ENCODE measurements at places on chromosomes 3 and 15. TPM values are rescaled to one million over a fixed set of nuclear protein-coding genes. Genes with fewer than 3 reads are reported as not detected.

GRCh38 chr15:98689431-98689861 is 41.1 kb downstream of the IGF1R start:
- DNase-seq, result no peak

GRCh38 chr3:55235416-55235815 is 251.7 kb downstream of the WNT5A start:
- DNase-seq, result no peak

Gene ANP32A
- total RNA-seq, result 124 TPM

Gene GALNT15
- total RNA-seq, result not detected

DNA sequence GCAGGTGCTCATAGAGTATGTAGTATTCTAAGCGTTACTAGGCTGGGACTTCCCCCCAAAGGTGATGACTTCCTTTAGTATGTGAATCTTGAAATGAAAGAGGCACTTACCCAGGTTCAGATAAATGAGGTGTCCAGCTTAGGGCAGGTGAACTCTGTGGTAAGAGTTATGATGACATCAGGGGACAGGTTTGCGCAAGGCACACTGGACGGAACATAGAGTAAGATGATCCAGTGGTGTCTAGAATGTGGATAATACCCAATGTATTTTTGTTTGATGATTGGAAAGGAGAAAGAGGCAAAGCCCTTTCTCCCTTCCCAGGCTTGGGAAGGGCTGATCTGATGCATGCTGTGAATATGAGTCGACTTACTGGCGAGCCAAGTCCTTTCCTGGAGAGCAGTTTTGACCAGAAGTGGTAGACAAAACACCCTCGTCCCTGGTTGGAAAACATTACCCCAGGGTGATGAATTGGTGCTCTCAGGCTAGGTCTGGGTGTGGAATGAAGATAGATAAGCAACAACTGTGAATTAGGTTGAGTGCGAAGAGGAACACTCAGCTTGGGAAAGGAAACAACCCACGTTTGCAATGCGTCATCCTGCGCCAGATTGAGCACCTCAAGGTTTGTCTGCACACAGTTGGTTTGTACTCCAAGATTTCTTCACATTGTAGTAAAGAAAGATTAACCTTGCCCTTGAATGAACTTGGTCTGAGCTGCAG is 124.2 kb downstream of the GHSR start:
- no peak for DNase-seq

DNA sequence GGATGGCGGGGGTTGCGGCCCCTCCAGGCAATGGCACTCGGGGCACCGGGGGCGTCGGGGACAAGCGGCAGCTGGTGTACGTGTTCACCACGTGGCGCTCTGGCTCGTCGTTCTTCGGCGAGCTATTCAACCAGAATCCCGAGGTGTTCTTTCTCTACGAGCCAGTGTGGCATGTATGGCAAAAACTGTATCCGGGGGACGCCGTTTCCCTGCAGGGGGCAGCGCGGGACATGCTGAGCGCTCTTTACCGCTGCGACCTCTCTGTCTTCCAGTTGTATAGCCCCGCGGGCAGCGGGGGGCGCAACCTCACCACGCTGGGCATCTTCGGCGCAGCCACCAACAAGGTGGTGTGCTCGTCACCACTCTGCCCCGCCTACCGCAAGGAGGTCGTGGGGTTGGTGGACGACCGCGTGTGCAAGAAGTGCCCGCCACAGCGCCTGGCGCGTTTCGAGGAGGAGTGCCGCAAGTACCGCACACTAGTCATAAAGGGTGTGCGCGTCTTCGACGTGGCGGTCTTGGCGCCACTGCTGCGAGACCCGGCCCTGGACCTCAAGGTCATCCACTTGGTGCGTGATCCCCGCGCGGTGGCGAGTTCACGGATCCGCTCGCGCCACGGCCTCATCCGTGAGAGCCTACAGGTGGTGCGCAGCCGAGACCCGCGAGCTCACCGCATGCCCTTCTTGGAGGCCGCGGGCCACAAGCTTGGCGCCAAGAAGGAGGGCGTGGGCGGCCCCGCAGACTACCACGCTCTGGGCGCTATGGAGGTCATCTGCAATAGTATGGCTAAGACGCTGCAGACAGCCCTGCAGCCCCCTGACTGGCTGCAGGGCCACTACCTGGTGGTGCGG is 1.9 kb downstream of the CHST2 start:
- no peak for DNase-seq

Gene RHCG
- total RNA-seq, result not detected

DNA sequence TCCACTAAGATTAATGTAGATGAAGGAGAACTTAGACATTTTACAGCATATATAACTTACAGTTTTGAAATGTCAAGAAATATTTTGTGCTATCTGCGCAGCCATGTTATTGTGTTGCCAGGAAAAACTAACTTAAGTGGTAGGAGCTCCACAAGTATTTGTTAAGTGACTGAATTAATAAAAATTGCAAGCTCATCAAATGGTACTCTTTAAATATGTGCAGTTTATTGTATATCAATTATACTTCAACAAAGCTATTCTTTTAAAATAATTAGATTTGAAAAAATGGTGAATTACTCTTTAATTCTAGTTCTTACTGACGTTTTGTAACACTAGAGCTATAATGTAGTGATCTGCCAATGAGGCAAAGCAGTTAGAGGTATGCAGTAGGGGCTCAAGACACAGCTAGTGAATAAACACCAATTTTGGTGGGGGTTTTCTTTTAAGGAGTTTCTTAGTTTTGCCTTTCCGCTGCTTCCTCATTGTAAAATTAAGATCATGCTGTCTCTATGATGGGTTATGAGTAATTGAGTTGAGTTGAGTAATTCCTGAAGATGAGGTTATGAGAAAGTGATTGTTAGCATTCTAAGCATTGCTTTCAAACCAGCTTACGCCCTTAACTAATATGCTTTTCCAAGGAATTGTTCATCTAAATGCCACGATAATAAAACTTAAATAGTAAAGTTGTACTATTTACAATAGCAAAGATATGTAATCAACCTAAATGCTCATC is 10.9 kb upstream of the LXN start:
- no peak for DNase-seq

DNA sequence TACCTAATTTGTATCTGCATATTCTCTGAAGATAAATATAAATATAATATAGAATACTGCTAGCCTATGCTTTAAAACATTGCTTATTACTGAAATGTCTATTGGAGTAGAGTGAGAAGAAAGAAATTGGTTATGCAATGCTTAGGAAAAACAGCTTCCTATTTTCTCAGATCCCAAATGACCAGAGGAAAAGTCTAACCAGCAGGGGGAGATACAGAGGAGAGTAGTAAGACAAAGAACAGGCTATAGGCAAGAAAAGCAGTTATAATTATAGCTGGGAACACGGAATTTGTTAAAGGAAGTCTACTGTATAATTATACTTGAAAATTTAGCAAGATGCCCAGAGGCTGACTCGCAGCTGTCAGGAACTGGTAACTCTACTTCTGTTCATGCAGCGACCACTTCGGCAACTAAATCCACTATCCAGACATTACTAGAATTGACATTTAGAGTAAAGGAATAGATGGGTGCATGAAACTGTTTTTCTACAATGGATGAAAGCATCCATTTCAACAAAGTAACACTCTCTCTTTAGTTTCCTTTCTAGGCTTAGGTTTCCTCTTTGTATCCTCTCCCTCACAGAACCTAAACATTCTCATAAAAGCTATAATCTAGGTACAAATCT is 97.2 kb downstream of the TBC1D5 start:
- DNase-seq, result peak; percentile 58

- DNase-seq, result no peak
Measured at GRCh38 chr3:153820035-153820434, 301.2 kb upstream of the ARHGEF26 start.

DNA sequence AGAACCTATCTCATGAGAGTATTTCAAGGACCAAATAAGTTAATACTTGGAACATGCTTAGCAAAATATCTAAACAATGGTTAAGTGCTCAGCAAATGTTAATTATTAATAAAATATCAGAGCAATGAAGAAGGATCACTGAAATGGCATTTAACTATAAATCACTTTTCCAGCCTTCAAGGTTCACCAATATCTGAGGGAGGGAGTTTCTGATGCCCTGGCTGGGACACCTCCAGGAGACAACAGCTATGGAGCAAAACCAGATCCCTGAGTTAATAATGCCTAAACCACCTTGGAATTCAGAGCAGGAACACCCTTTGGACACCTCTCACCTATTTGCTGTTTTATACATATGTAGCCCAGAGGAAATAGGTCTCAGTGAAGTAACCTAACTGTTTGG is 6.4 kb upstream of the FAM174B start:
- no peak for DNase-seq

Gene MITF
- total RNA-seq, result 116 TPM

DNA sequence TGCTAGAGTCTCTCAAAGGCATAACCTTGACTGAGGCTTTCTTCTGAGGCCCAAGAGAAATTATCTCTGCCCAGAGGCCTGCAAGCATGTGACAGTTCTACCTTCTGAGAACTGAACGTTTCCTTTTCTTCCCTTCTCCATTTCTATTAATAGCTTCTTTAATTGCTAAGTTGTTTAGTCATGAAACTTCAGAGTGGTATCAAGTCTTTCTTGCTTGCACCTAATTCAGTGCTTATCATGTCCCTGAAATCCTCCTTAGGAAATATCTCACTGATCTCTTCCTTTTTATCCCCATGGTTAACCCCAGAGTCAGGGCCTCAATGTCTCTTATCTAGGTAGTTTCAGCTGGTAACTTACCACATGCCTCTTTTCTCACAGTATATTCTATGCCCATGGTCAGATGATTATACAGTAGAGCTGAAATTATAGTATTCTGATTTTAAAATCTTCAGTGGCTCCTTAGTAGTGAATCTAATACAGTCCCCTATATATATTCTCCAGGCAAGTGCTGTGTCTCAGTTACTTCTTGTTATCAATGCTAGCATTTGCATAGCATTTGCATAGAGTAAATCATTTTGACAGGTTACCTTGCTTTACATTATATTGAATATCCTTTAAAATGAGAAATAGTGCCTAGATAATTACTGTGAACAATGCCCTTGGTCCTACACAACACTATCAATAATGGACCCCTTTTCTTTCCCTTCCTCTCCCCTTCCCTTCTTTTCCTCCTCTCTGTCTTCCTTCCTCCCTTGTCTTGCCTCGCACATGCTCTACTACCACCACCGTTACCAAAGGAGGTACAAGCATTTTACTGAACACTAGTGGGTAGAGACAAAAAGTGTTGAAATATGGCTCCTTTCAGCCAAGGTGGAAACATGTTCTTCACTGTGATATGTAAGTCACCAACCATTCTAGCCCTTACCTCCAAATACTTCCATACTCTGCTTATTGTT is 33.0 kb downstream of the KBTBD8 start:
- DNase-seq, result no peak

DNA sequence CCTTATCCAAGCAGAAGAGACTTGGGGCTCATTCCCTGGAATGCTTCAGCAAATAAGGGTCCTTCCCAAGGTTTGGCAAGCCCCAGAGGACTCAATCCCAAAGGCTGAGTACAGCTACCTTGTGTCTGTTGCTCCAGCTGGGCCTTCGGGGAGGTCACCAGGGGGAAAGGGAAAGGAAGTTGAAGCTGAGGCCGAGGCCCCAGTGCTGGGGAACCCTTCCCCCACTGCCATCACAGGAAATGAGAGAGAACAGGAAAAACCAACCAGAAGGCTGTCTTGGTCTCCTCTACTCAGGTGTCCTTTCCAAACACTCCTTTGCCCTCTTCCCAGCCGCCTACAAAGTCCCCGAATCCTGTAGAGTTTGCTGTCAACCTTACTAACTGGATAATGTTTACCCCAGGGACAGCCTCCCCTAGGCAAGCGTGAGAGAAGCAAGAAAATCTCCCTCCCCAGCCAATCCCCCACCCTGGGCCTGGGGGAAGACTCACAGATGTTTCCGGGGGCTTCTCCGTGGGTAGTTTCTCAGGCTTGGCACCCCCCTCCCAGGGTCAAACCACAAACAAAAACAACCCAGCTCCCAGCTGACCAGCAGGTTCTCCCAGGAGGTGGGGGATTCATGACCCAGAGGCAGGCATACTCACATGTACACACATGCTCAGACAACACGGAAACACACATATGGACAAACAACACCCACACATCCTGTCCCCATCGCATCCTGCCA is 5.5 kb downstream of the CSRNP1 start:
- DNase-seq, result no peak

DNA sequence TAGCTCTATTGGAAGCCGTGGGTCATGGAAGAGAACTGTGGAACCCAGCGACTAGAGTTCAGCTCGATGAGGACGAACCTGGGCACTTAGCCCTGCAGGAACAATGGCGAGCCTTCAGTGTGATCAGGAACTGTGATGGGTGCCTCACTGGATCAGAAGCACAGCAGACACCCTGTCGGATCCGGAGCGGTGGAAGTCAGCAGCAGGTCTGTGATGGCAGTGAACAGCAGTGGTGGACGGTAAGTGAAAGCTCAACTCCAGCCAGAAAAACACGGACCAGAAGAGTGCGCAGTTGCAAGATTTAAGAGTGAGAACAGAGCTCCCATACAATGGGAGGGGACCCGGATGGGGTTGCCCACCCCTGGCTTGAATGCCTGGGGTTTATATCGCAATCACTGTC is 282.2 kb downstream of the NSUN3 start:
- no peak for DNase-seq

GRCh38 chr3:55490276-55490913 is 3.3 kb upstream of the WNT5A start:
- no peak for DNase-seq

Data from G401 (cell line).